ENCODE measurements at places on chromosomes 5 and 9. TPM values are rescaled to one million over a fixed set of nuclear protein-coding genes. Genes with fewer than 3 reads are reported as not detected.

Gene DIRAS2
- not detected for total RNA-seq

Gene CYLC2
- not detected for total RNA-seq

Gene CMYA5
- 0.13 TPM for total RNA-seq

Gene ADRA1B
- total RNA-seq = not detected

Gene LCN2
- total RNA-seq = not detected

Gene RXRA
- 0.44 TPM for total RNA-seq

Gene MOB3B
- total RNA-seq = 0.04 TPM

Gene NACC2
- total RNA-seq = 0.63 TPM

Gene CEP78
- total RNA-seq = 49.5 TPM

Gene OR1J1
- total RNA-seq = not detected

Gene MYMK
- not detected for total RNA-seq

Gene ANGPTL2
- not detected for total RNA-seq

Gene NEUROG1
- total RNA-seq = not detected

Gene PCDHGA10
- total RNA-seq = 3.4 TPM

Gene TMEM215
- total RNA-seq = not detected

Gene FTMT
- total RNA-seq = not detected
